ENCODE measurements at places on chromosomes 5 and 9. TPM values are rescaled to one million over a fixed set of nuclear protein-coding genes. Genes with fewer than 3 reads are reported as not detected.
A peak's percentile ranks its signal among the peaks of the same experiment; 100 is the strongest.

PCSK5 gene
- total RNA-seq: 31.8 TPM

FGF1 gene
- total RNA-seq: 2.5 TPM

PCDHB3 gene
- 1.3 TPM for total RNA-seq

DNA sequence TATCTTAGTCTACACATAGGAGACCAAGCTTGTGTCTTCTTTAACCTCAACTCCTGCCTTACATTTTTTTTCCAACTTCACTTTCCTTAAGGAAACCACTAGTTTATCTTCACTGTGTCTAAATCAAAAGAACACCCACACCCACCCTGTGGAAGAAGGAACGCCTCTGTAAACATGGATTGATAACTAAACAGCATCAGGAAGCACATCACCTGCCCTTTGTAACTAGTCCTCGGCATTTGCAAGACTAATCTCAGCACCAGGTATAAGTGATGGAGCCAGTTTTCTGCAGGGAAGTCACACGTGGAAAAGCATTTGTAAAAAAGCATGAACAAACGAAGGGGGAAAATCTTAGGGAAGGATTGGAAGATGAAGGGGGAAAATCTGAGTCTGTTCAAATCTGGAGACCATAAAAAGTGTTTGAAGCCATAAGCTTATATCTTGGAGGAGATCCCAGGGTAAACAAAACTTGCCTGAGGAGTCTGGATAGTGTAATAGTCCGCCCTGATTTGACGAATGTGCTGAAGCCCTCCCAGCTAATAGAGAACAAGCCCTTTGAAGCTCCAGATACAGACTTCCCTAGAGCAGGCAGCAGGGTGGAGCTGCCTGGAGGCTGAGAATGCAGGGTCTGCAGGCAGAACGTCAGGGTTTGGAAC, 117.3 kb upstream of the LHFPL2 start:
- H3K4me3 ChIP-seq: no peak overlapping the region
- H3K27me3 ChIP-seq: no peaks in the 10 kb centered on the region
- no peaks in the 10 kb centered on the region for H3K4me1 ChIP-seq
- H3K27ac ChIP-seq: no peak overlapping the region
- H3K36me3 ChIP-seq: no peaks in the 10 kb centered on the region

BTF3 gene
- 456 TPM for total RNA-seq

DNA sequence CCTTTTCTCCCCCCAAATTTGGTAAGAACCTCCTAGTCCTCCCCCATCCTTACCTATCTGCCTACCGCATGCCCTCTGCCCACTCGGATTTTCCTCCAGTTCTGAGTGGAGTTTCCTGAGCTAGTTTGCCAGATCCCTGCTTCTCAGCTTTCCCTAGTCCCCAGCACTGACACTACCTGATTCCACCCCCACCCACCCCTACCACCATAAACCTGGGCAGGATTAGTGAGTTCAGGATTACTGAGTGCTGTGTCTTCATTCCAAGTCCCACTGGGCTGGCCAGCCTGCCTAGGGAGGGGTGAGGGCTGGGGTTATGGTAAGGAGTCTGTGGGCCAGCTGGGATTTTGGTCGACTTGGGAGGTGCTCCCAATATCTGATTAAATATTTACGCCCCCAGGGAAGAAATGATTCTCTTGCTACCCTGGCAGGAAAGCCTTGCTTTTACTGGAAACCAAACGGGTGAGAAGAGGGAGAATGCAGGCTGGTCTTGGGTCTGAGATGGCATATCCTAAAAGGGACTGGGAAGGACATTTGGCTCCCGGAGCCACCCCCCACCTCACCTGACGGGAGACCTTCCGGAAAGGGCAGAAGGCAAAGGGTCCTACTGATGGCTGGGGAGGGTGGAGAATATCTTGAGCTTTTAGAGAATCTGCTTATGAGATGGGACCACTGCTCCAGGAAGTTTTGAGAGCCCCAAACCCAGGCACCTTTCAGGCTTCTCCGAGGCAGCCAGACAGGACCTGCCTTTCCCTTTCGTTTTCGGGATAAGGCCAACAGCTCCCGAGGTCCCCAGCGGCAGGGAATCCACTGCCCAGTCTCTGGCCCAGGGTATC, 3.7 kb downstream of the PITX1 start:
- H3K4me1 ChIP-seq: peaks cover 24% of the 10 kb centered on the region
- no peak overlapping the region for H3K27ac ChIP-seq
- DNase-seq: no peak
- H3K4me3 ChIP-seq: peak overlapping the region; percentile 47
- peaks cover 81% of the 10 kb centered on the region for H3K27me3 ChIP-seq
- no peaks in the 10 kb centered on the region for H3K36me3 ChIP-seq

- H3K27me3 ChIP-seq: no peaks in the 10 kb centered on the region
- H3K27ac ChIP-seq: no peak overlapping the region
- DNase-seq: no peak
- no peaks in the 10 kb centered on the region for H3K36me3 ChIP-seq
- no peaks in the 10 kb centered on the region for H3K4me1 ChIP-seq
Measured at GRCh38 chr5:171776213-171776612, 9.4 kb upstream of the SMIM23 start.

FGF18 gene
- 0.18 TPM for total RNA-seq

SLC4A9 gene
- not detected for total RNA-seq

PCDHA11 gene
- 0.60 TPM for total RNA-seq

DNA sequence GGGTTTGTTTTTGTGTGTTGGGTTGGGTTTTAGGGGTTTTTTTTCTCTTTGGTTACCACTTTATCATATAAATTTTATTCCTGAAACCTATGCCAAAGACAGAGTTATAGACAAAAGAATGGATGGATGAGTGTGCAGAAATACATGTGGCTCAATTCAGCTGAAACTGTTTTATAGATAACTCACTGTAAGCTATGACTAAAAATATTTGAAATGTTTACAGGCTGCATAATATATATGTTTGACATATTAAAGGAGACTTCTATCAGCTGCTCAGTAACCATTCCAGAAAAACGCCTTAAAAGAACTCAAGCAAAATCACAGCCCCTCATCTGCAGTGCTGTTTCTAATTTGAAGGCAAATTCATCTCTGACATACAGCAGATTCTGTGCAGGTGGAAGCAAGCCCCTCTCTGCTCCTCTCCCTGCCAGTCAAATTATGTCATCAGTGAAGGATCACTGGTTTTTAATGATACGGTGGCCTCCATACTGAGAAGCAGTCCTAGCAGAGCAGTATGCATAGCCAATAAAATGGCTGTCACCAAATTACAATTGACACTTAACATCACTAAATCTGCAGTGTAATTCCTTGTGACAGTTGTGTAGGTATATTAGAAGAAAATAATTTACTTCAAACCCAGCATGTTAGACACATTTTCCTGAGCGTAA, 301.6 kb downstream of the NR2F1-AS1 start:
- H3K4me3 ChIP-seq: no peak overlapping the region
- DNase-seq: no peak
- H3K36me3 ChIP-seq: no peaks in the 10 kb centered on the region

CYFIP2 gene
- total RNA-seq: 56.4 TPM

DNA sequence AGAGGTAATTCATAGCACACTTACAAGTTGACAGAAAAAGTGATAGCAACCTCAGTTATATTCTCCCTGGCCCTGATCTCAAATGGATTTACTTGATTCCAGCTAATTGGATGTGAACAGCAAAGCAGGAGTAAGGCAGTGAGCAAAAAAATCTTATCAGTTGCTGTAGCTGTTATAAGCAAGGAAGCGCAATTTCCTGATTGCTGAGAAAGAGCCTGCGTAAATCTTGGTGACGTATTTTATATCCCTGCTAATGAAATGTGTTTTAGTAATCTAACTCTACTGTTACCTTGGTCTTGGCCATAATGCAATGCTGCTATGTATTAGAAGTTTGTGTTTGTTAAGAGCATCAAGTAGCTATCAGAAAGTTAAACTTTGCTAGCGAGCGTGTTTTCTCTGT, 661.2 kb upstream of the SEMA6A start:
- DNase-seq: no peak
- no peak overlapping the region for H3K4me3 ChIP-seq
- H3K4me1 ChIP-seq: no peaks in the 10 kb centered on the region
- no peak overlapping the region for H3K27ac ChIP-seq
- no peaks in the 10 kb centered on the region for H3K27me3 ChIP-seq

TRIM14 gene
- total RNA-seq: 8.8 TPM

ARHGEF28 gene
- 86.8 TPM for total RNA-seq

- H3K4me1 ChIP-seq: peaks cover 12% of the 10 kb centered on the region
- no peaks in the 10 kb centered on the region for H3K27me3 ChIP-seq
- no peak overlapping the region for H3K4me3 ChIP-seq
- DNase-seq: no peak
- no peaks in the 10 kb centered on the region for H3K36me3 ChIP-seq
Measured at GRCh38 chr9:133377721-133378216, 1.6 kb downstream of the STKLD1 start.

DNA sequence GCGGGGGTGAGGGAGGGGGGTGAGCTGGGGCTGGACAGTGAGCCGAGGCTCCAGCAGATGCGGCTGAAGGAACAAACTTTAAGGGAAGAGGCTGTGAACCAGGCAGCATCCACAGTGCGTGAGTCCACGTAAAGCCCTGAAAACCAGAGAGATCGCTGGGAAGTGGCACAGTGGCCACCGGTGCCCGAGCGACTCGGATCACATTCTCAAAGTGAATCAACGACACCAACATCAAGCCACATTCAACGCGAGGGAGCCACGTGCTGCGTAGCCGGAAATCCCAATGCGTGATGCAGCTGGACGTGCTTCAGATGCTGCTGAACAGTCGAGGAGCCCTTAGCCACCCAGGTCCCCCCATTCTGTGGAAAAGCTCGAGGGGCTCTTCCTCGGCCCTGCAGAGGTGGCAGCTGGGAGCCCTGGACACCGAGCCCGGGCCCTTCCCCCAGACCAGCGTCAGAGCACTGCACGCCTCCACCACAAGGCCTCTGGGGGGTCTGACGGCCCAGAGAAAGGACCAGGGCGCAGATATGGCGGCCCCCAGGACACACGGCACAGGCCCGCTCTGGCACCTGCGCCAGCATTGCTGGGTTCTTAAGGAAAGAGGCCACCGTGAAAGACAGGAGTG, 53.7 kb upstream of the EXOC3 start:
- peak; percentile 42 for DNase-seq
- no peaks in the 10 kb centered on the region for H3K4me1 ChIP-seq
- no peak overlapping the region for H3K4me3 ChIP-seq
- H3K27me3 ChIP-seq: no peaks in the 10 kb centered on the region
- no peak overlapping the region for H3K27ac ChIP-seq

DNA sequence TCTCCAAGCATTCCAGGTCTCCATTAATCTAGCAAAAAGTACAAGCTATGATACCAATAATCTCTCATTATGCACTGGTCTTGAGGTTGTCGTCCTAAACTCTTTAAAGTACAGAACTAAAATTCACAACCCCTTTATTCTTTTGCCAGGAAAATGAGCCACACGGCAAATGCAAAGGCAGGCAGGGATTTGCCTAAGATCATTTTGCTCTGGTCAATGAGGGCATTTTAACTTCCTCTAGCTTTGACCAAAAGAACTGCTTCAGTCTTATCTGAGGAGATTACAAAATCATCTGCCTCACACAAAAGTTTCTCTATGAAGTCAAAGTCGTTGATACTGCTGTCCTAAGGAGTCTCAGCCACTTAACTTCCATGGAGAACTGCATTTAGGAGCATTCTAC, 51.8 kb downstream of the EPB41L4B start:
- H3K4me1 ChIP-seq: no peaks in the 10 kb centered on the region
- no peak overlapping the region for H3K4me3 ChIP-seq
- H3K27ac ChIP-seq: no peak overlapping the region
- H3K27me3 ChIP-seq: no peaks in the 10 kb centered on the region
- DNase-seq: no peak

GRCh38 chr5:111656580-111656979, 100.4 kb downstream of the NREP start:
- no peaks in the 10 kb centered on the region for H3K4me1 ChIP-seq
- no peak overlapping the region for H3K4me3 ChIP-seq
- DNase-seq: no peak
- no peaks in the 10 kb centered on the region for H3K36me3 ChIP-seq
- H3K27me3 ChIP-seq: no peaks in the 10 kb centered on the region

DNA sequence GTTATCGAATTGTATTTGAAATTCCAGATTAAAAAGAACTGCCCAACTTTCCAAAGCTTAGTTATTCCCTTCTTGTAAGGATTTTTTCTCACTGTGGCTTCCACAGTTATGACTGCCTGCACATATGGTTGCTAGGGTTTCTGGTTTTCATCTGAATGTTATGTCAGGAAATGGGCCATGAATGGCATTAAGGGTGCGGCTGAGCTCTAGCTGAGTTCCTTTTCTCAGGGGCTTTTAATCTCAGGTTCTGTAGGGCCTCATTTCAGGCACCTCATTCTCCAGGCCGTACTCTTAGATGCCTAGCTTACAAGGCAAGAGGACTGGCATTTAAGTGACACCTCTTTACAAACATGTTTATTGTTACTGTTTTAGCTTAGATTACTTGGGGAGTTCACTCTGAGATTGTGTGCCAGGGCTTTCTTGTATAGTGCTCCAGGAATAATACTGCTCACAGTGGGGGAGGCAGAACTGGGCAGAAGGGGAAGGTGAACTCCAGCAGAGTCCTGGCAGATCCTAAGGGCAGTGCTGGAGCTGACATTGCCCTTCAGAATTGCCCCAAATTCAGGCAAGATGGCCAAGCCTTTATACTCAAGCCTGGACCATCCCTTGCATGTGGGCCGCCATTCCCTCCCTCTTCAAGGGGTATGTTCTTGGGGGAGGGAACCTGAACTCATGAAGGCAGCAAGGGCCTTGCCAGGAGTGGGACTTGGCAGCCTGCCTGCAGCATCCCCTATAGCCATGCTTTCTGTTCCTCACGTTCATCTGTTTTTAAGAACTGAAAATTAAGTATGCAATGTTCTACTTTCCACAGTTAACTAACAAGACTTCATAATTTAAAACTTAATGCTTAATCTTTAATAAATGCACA, 111.5 kb downstream of the KDM4C start:
- no peaks in the 10 kb centered on the region for H3K36me3 ChIP-seq
- no peak overlapping the region for H3K4me3 ChIP-seq
- peaks cover 5% of the 10 kb centered on the region for H3K4me1 ChIP-seq
- H3K27ac ChIP-seq: no peak overlapping the region
- no peaks in the 10 kb centered on the region for H3K27me3 ChIP-seq
- DNase-seq: no peak

DNA sequence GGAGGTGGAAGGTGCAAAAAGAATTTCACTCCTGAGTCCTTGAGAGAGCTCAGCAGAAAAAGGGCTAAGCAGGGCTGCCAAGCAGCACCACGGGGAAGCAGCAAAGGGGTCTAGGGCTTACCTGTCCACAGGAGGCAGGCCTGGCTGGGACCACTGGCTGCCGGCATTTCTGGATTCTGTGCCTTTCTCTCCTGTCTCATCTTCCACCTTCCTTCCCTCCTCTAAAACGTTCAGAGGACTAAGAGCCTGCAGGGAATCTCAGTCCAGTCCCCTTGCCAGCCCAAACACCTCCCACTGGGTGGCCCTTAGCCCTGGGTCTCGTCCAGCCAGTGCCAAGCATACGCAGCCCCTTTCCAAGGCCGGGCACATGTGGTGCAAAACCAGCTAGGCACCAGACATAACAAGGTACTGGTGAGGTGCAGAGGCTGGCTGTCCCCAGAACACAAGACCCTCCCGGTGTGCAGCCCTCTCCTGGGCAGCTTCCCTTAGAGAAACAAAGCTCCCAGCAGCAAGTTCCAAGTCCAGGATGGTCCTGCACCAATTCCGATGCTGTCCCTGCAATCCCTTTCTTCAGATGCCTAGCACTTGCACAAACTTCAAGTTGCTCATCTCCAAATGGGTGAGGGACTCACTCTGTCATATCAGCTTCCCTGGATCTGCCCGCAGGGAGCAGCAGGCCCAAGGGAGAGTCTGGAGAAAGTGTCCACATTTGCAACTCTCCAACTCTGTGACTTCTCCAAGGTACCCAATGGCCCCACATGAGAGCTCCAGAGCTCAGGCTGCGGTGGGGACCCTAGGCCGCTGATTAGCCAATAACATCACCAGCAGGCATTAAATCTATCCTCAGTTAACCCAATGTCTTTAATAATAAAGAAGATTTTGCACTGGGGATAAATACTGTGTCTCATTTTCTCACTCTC, 126.3 kb downstream of the C5orf15 start:
- H3K4me1 ChIP-seq: no peaks in the 10 kb centered on the region
- no peaks in the 10 kb centered on the region for H3K27me3 ChIP-seq
- DNase-seq: no peak
- no peaks in the 10 kb centered on the region for H3K36me3 ChIP-seq

All from adrenal gland (tissue), 19 donors.